ENCODE measurements at places on chromosomes 6 and 20. TPM values are rescaled to one million over a fixed set of nuclear protein-coding genes. Genes with fewer than 3 reads are reported as not detected.

DNA sequence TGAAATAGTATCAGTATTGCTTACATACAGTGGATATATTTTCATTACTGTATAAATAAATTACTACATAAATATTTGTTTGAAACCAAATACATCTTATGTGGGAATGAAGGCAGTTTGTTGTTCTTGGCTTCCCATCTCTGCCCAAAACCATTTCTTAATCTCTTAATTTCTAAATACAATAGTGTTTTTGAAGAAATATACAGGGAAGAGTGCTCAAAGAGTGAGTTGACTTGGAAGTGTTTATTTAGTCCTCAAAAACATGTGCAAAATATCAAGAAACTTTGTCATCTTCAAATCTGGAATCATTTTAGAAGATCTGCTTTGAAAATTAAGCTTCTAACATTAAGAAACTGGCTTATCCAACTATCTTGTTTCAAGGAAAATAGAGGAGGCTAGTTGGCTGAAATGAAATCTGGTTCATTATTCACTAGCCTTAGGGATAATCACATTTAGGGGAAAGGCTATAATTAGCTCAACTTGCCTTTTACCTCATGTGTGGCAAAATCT is 259.8 kb upstream of the FLRT3 start:
- no peaks in the 10 kb centered on the region for H3K27me3 ChIP-seq
- DNase-seq = no peak
- no peak overlapping the region for H3K27ac ChIP-seq
- H3K36me3 ChIP-seq = no peaks in the 10 kb centered on the region
- H3K4me3 ChIP-seq = no peak overlapping the region
- no peaks in the 10 kb centered on the region for H3K4me1 ChIP-seq

GRCh38 chr6:101195588-101195987 is 197.9 kb upstream of the GRIK2 start:
- H3K4me1 ChIP-seq = no peaks in the 10 kb centered on the region
- H3K27me3 ChIP-seq = no peaks in the 10 kb centered on the region
- no peak overlapping the region for H3K27ac ChIP-seq
- DNase-seq = no peak
- H3K36me3 ChIP-seq = no peaks in the 10 kb centered on the region
- H3K4me3 ChIP-seq = no peak overlapping the region

Gene FABP7
- total RNA-seq = not detected

DNA sequence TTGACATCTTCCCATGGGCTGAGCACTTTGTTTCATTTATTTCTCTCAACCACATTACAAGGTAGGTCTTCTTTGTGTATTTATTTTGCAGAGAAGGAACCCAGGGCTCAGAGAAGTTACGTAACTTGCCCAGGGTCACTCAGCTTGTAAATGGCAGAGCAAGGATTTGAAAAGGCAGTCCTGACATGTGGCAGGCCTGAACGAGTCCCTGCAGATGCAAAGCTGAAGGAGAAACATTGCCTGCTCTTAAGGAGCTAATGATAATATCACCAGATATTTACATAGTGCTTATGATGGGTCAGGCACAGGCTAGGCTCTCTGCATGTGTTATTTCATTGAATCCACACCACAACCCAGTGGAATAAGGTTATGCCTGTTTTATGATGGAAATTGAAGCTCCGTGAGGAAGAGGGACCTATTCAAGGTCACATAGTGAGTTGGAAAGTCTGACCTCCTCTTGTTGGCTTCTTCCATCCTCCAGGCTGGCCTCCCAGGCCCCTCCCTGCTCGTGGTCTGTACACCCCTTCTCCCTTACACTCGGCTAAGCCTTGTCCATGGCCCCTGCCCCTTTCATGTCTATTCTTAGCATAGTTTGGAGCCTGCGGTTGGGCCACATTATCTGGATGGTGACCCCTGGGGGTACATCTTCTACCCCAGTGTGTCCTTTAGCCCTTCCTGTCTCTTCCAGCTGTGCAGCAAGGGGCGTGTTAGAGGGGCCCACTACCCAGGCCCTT is 12.5 kb downstream of the MYH7B start:
- no peak overlapping the region for H3K4me3 ChIP-seq
- no peaks in the 10 kb centered on the region for H3K27me3 ChIP-seq
- no peak overlapping the region for H3K27ac ChIP-seq
- H3K4me1 ChIP-seq = no peaks in the 10 kb centered on the region

GRCh38 chr6:28211840-28212509 is 13.1 kb upstream of the ZSCAN9 start:
- no peak for DNase-seq
- H3K4me1 ChIP-seq = peaks cover 7% of the 10 kb centered on the region
- H3K4me3 ChIP-seq = peak overlapping the region; percentile 70
- H3K27ac ChIP-seq = no peak overlapping the region
- no peaks in the 10 kb centered on the region for H3K36me3 ChIP-seq

DNA sequence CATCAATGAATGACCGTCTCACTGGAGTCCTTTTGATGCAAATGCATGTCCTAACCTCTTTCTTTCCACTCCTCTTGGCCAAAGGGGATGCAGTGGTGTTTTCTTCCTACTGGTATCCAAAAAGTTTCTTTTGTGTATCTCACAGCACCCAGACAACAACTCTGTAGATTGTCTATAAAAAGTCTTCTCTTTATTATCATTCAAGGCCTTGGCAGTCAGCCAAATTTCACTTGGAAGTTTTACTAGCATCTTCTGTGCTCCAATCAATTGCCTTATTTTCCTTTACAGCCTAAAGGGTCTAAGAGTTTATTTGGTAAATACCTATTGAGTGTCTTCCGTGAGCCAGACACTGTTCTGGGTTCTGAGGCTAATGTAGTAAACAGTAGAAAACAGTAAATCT is 150.2 kb upstream of the RNF217 start:
- no peaks in the 10 kb centered on the region for H3K36me3 ChIP-seq
- no peaks in the 10 kb centered on the region for H3K27me3 ChIP-seq
- H3K4me3 ChIP-seq = no peak overlapping the region
- H3K27ac ChIP-seq = no peak overlapping the region

DNA sequence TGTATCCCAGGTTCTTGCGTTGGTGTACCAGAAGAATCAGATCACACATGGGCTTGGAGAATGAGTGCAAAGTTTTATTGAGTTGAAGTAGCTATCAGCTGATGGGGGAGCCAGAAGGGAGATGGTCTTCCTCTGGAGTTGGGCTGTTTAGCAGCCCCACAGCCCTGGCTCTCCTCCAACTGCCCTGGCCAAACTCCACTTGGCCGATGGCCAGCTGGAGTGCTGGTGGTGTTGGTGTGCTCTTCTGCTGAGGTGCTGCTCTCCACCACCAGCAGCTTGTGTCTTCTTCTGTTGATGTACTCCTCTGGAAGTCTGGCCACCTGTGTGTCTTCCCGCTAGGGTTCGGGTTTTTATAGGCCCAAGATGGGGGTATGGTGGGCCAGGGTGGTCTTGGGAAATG is 172.8 kb downstream of the TINAG start:
- H3K36me3 ChIP-seq = no peaks in the 10 kb centered on the region
- H3K4me1 ChIP-seq = no peaks in the 10 kb centered on the region
- DNase-seq = no peak
- H3K4me3 ChIP-seq = no peak overlapping the region
- H3K27ac ChIP-seq = no peak overlapping the region

- peaks cover 29% of the 10 kb centered on the region for H3K4me1 ChIP-seq
- H3K4me3 ChIP-seq = 0 out of 2 replicates have a peak overlapping the region, but pooled peaks have one; percentile 14
- H3K27me3 ChIP-seq = no peaks in the 10 kb centered on the region
- H3K27ac ChIP-seq = peak overlapping the region; percentile 27
- no peaks in the 10 kb centered on the region for H3K36me3 ChIP-seq
Measured at GRCh38 chr6:113073611-113074191, 726.6 kb downstream of the RFPL4B start.

DNA sequence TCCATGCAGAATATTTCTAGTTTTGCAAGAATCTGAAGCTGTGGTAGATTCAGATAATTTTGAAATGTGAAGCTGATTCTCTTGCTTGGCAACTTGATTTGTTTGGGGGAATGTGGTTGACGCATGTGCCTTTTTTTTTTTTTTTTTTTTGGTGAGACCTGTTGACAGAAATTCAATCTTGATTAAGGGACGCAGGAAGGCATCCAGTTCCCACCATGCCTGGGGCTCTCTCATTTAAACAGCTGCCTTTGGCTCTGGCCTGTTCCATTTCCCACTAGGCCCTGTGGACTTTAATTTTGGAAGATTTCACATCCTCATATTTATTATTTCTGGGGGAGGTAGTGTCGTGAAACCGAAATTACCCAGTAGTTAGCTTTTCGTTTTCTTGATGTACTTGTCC is 8.6 kb downstream of the TPX2 start:
- no peaks in the 10 kb centered on the region for H3K36me3 ChIP-seq
- no peak overlapping the region for H3K27ac ChIP-seq
- no peak overlapping the region for H3K4me3 ChIP-seq
- no peaks in the 10 kb centered on the region for H3K27me3 ChIP-seq
- H3K4me1 ChIP-seq = peaks cover 4% of the 10 kb centered on the region

DNA sequence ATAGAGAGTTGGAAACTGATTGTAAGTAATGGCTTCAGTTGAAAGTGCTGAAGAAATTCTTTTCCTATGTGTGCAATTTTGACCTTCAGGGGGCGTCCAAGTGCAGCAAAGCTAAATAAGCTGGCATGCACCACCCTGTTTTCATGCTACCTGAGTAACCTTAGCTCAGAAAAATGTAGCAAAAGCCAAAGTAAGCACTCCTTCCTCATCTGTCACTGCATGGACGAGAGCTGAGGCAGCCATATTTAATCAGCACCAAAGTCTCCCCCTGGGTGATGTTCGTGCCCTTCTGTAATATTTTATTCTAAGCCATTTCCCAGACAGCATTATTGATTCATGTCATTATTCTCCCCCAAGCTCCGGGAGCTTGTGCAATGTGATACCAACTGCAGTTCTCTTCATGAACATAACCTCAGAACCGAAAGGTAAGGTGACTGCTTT is 123.1 kb downstream of the RPS12 start:
- H3K36me3 ChIP-seq = no peaks in the 10 kb centered on the region
- H3K27me3 ChIP-seq = peaks cover 14% of the 10 kb centered on the region
- H3K27ac ChIP-seq = no peak overlapping the region
- no peak overlapping the region for H3K4me3 ChIP-seq

DNA sequence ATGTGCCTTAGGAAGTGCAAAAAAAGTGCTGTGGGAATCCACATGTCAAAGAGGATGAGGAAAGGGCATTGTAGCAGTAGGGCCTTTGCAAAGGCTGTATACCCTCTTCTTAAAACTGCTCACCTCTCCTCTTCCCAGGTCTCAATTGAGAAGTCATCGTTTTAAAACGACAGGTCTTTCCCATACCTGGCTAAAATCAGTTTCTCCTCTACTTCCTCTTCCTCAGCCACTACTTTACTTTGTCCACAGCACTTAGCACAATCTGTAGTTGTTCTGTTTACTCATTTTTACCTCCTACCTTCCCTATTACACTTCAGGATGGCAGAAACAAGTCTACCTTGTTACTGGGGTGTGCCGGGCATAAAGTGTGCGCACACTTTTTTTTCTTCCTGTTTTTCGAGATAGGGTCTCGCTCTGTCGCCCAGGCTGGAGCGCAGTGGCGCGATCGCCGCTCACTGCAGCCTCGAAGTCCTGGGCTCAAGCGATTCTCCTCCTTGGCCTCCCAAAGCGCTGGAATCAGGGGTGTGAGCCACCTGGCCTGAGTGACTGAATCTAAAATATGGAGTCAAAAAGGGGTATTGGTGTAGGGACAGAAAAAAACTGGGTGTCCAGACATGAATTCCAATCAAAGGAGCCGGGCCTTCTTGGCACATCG is 9.8 kb upstream of the ELOVL5 start:
- H3K27ac ChIP-seq = peak overlapping the region; percentile 94
- no peaks in the 10 kb centered on the region for H3K36me3 ChIP-seq
- DNase-seq = no peak
- peaks cover 32% of the 10 kb centered on the region for H3K4me1 ChIP-seq
- H3K4me3 ChIP-seq = peak overlapping the region; percentile 73
- no peaks in the 10 kb centered on the region for H3K27me3 ChIP-seq

Gene MOXD1
- total RNA-seq = 528 TPM

DNA sequence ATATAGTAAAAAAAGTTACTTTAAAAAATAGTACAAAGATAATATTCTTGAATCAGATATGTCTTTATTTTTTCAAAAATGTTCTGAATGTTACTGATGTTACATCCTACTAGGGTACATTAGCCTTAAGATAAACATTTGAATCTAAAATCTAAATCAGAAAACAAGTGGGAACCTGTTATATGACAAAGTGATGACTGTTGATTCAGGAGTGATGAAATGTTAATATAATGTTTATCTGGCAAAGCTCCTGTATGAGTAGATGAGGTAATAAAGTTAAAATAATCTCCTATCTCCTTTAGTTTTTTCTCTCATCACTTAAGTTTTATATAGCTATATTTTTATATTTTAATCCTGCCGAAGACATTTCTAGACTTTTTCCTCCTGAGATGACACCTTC is 4.2 kb downstream of the DOP1A start:
- no peaks in the 10 kb centered on the region for H3K36me3 ChIP-seq
- DNase-seq = peak; percentile 38
- no peak overlapping the region for H3K4me3 ChIP-seq
- H3K27ac ChIP-seq = no peak overlapping the region
- peaks cover 12% of the 10 kb centered on the region for H3K4me1 ChIP-seq

Gene HEBP2
- 32.4 TPM for total RNA-seq

DNA sequence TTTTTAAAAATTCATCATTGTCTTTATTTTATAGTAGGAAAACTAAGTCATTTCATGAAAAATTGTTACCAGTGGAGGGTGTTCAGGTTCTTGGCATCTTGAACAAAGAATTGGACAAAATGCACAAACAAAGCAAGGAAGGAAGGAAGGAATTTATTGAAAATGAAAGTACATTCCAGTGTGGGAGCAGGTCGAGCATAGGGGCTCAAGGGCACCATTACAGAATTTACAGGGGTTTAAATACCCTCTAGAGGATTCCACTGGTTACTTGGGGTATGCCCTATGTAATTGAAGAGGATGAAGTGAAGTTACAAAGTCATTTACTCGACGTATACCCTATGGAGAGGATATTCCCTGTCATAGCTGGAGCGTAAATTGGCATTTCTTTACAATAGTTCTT is 37.4 kb upstream of the HDAC2 start:
- H3K4me3 ChIP-seq = peak overlapping the region; percentile 38
- no peak for DNase-seq
- H3K27ac ChIP-seq = no peak overlapping the region
- no peaks in the 10 kb centered on the region for H3K4me1 ChIP-seq

- DNase-seq = no peak
- H3K36me3 ChIP-seq = no peaks in the 10 kb centered on the region
- H3K27me3 ChIP-seq = no peaks in the 10 kb centered on the region
- H3K4me3 ChIP-seq = no peak overlapping the region
- peaks cover 32% of the 10 kb centered on the region for H3K4me1 ChIP-seq
- H3K27ac ChIP-seq = no peak overlapping the region
Measured at GRCh38 chr6:127173156-127173940, 54.9 kb downstream of the RSPO3 start.

GRCh38 chr6:140736231-140736630 is 1361.8 kb upstream of the CITED2 start:
- no peaks in the 10 kb centered on the region for H3K27me3 ChIP-seq
- H3K27ac ChIP-seq = no peak overlapping the region
- no peaks in the 10 kb centered on the region for H3K36me3 ChIP-seq

GRCh38 chr20:63225082-63225454 is 9.1 kb upstream of the YTHDF1 start:
- DNase-seq = no peak
- no peaks in the 10 kb centered on the region for H3K4me1 ChIP-seq
- H3K36me3 ChIP-seq = no peaks in the 10 kb centered on the region
- H3K27ac ChIP-seq = no peak overlapping the region
- peaks cover 9% of the 10 kb centered on the region for H3K27me3 ChIP-seq
- H3K4me3 ChIP-seq = no peak overlapping the region
